ENCODE measurements at places on chromosomes 4 and X. TPM values are rescaled to one million over a fixed set of nuclear protein-coding genes. Genes with fewer than 3 reads are reported as not detected.

- no peak for DNase-seq
Measured at GRCh38 chr4:81343046-81343445, 128.0 kb upstream of the PRKG2 start.

The TSPAN7 gene
- 20.0 TPM for polyA plus RNA-seq

- DNase-seq, result no peak
Measured at GRCh38 chr4:157221895-157222770, 1.6 kb downstream of the GRIA2 start.

The MMRN1 gene
- 6.6 TPM for polyA plus RNA-seq

DNA sequence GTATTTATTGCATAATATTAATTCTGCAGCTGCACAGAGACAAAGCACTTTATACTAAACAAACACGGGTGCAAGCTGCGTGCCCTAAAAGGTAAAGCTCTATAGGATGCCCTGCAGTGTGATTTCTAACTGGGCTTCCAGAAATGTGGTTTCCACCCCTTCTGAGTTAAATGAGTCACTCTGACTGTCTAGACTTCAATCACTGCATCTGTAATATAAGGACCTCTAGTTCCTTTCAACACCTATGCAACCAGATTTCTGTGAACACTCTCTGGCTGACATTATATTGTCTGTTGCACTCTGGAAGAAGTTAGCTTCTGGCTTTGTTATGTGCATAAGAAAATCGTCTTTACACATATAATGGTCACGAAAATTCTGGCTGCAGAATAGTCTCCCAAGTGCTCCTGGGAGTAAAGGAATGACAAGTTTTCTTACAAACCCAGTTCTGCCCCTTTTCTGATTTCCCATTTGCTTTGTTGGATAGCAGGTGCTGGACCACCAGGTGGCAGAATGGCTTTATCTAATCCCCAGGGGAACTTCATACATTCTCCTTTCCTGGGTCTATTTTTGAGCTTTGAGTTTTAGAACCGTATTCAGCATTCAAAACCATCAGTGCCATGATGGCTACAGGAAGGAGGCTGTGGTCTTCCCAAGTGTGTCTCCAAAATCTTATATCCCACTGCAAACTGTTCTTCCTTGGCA, 842.2 kb downstream of the STIM2 start:
- no peak for DNase-seq

DNA sequence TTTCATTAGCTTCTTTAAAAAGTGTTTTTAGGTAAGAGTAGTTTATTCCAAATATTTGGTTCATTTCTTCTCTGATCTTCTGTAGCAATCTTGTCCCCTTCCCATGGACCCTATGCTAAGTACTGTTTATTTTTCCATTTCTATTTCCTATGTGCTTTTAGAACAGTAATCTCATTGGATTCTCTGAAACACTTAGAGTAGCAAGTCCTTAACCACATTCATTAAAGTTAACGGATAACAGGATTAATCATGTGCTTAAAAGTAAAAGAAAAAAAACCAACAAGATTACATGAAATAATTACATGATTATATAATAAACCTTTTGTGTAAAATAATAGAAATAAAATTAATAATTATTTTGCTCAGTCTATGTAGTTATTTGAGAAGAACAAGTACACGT, 929.7 kb downstream of the C4orf33 start:
- DNase-seq, result no peak

DNA sequence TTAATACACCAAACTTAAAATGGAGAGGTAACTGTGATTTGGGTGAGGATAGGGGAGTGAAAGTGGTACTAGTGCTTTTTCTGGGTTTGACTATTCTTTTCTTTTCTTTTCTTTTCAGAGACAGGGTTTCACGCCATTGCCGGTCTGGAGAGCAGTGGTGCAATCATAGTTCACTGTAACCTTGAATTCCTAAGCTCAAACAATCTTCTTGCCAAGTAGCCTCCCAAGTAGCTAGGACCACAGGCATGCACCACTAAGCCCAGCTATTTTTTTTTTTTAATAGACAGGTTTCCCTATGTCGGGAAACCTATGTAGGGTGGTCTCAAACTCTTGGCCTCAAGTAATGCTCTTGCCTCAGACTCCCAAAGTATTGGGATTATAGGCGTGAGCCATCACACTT, 3.0 kb upstream of the ARMCX4 start:
- DNase-seq, result no peak

The SMR3B gene
- polyA plus RNA-seq, result not detected

The ELMOD2 gene
- 13.0 TPM for polyA plus RNA-seq

The FREM3 gene
- polyA plus RNA-seq, result not detected

- no peak for DNase-seq
Measured at GRCh38 chrX:110226931-110227330, 91.0 kb downstream of the AMMECR1 start.

GRCh38 chr4:78781924-78782323, 5.8 kb downstream of the BMP2K start:
- no peak for DNase-seq

GRCh38 chrX:15515931-15516330, 15.3 kb downstream of the BMX start:
- DNase-seq, result no peak

DNA sequence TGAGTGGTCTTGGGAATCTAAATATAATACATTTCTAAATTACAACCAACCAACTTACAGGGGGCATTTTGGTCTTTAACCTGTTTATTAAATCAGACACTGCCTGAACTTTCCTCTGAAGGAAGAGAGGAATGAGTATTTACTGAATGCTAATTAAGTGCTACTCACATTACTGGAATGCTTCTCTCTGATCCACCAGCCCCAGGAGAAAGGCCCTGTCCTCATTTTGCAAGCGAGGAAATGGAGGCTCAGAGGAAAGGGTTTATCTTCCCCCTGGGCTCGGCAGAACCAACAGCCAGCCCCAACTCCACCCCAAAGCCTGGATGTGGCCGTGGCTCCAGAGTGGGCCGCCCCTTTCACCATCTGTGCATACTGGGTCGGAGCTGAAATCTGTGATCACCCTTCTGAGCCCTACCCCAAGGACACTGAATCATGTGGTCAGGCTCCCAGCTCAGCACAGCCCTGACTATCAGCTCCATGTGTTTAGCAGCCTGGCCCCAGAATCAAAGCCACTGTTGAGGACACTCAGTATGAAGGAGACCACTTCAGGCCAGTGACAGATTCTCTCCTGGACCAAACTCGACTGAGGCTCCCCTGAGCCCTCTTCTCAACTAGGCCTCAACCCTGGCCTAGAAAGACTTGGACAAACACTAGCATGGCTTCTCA, 56.7 kb upstream of the ENPP6 start:
- peak; percentile 24 for DNase-seq

DNA sequence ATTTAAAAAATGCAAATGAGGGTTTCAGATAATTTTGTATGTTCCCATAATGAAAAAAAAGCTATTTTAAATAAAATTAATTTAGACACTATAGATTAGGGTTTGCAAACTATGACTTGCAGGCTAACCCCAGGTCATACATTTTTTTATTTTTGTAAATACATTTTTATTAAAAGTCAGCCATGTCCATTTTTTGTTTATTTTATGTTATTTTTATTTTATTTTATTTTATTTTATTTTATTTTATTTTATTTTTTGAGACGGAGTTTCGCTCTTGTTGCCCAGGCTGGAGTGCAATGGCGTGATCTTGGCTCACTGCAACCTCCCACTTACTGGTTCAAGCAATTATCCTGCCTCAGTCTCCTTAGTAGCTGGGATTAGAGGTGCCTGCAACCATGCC, 460.6 kb downstream of the IL15 start:
- DNase-seq, result no peak

The CDS1 gene
- 0.85 TPM for polyA plus RNA-seq

The FRAS1 gene
- polyA plus RNA-seq, result 0.08 TPM

The PALLD gene
- 17.4 TPM for polyA plus RNA-seq

DNA sequence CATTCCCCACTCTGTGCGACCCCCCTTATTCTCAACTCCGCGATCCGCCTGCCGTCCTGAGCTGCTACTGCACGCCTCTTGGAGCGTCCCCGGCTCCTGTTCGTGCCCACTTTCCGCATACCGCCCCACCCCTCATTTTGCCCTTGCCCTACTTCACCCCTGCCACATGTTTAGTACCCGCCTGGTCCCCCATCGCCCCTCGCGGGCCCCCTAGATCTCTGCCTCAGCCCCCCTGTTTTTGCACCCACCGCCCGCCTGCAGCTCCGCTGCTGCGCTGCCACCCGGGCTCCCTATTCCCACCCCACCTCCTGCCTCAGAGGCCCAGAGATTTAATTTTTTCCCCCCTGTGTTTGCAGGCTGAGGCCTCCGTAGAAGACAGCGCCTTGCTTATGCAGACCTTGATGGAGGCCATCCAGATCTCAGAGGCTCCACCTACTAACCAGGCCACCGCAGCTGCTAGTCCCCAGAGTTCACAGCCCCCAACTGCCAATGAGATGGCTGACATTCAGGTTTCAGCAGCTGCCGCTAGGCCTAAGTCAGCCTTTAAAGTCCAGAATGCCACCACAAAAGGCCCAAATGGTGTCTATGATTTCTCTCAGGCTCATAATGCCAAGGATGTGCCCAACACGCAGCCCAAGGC, 1.4 kb downstream of the MAGED1 start:
- no peak for DNase-seq

GRCh38 chrX:64642482-64642881, 247.2 kb upstream of the MTMR8 start:
- DNase-seq, result no peak

DNA sequence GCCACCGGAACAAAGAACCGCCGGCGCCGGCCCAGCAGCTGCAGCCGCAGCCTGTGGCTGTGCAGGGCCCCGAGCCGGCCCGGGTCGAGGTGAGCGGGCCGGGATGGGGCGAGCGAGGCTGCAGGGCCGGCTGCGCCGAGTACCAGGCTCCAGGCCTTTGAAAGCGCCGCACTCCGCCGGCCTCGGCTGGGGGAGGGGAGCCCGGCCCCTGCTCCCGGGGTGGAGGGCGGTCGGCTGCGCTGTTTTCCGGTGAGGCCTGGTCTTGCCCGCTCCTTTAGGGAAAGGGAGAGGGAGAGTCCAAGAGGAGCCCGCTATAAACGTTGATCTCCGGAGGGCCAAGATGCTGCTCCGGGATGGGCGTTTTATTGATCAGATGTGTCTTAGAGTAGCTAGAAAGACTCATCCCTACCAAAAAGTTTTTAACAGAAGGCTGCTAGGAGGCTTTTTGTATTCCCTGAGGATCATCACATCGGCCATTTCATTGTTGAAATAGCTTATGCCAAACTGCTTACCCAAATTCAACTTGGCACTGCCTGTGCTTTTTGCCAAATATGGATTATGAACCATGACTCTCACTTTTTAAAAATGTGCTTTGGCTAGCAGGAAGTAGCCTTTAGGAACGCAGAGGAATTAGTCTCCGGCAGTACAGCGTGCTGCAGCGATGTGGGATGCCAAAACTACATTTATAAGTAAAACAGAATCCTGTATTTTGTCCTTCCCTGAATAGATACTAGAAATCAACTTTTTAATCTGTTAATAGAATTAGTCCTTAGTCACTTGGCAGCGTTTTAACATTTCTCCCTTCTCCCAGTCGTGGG, 760 bp downstream of the TMEM165 start:
- peak; percentile 63 for DNase-seq

GRCh38 chr4:75048208-75048879, 115.4 kb downstream of the PARM1 start:
- DNase-seq, result no peak

- no peak for DNase-seq
Measured at GRCh38 chr4:105369988-105370387, 103.9 kb downstream of the PPA2 start.

- DNase-seq, result no peak
Measured at GRCh38 chr4:102612210-102612609, 111.1 kb downstream of the NFKB1 start.

The ZNF732 gene
- polyA plus RNA-seq, result not detected

The TBX22 gene
- not detected for polyA plus RNA-seq

DNA sequence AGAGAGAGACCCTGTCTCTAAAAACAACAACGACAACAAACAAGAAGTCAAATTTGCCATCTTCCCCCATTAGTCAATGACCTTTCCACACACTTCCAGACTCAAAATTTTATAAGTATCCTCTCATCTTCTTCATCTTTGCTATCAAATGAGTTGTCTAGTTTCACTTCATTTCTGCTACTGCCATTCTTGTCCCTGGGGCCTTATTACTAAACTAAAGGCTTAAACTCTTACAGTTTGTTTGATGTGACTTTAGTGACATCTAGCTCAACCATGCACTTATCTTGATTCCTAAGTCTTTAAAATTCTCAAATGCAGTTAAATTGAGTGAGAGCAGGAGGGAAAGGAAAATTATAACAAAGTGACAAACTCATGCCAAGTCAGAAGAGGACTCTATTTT, 271.8 kb upstream of the GK2 start:
- no peak for DNase-seq

The PAGE3 gene
- polyA plus RNA-seq, result not detected
